NB4 (cell line): ENCODE measurements at places on chromosomes 1 and 21.

DNA sequence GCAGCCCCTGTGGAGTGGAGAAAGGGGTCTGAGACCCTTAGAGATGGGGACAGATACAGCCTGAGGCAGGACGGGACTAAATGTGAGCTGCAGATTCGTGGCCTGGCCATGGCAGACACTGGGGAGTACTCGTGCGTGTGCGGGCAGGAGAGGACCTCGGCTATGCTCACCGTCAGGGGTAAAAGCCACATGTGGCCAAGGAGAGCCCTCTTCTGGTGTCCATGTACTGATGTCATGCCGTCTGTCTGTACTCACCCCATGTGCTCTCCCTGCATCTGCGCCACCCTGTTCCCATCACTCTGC, 84.7 kb downstream of the OBSCN start:
- DNase-seq, result no peak

- peak; percentile 83 for DNase-seq
These were observed 2.6 kb upstream of the CREG1 start for GRCh38 chr1:167555971-167556714.

DNA sequence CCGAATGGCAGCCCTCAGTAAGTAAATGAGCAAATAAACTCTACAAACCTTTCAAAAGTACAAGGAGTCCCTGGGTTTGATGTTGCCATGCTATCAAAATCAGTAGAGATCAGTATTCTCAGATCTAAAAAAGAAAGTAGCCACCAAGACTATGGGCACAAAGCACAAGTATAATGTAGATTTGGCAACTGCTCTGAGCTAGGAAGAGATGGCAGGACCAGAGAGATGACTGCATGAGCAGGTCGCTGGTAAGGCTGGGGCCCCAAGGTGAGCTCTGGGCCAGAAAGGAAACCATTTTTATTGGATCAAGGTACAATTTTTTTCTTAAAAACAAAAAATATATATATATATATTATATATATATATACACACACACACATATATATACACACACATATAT, 3.1 kb upstream of the ADORA3 start:
- no peak for DNase-seq

- no peak for DNase-seq
These were observed 48.5 kb downstream of the AJAP1 start for GRCh38 chr1:4702932-4703331.

DNA sequence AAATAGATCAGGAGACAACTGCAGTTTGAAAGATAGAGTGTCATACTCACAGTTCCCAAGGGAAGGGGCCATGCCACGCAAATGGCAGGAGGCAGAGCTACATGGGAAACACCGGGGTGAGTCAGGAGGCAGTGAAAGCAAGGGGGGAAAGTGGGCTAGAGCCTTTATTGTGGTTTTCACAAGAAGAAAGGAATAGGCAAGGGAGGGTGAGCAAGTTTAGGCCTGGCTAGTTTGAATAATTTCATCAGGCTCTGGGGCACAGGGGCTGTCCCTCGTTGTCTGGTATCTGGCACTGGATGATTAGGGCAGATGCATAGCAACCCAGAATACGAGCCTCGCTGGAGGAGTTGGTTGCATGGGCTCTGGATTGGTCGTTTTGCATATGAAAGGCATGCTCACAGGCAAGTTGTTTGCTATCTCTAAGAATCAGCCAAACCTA, 17.0 kb upstream of the ITLN2 start:
- DNase-seq, result peak; percentile 34
